ENCODE measurements at places on chromosomes 5 and 9.

- DNase-seq, result no peak
Measured at GRCh38 chr5:124438903-124439281, 307.5 kb downstream of the ZNF608 start.

- no peak for DNase-seq
Measured at GRCh38 chr9:126925876-126926275, 11.3 kb downstream of the RALGPS1 start.

DNA sequence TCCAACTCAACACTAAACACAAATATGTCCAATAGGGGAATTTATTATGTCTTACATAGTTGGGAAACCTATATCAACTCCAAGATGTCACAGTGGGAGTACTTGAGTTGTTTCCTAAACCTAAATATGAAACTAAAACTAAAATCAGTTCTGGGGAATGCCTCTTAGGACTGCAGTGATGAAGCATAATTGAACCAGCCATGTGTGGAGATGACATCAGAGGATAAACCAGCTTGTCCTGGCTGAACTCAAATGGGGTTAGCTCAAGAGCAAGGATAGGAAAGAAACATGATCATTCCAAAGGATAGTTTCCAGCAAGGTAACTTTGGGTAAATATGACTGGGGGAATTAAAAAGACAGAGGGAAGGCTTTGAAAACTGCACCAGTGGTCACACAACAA lies 88.9 kb upstream of the PLPPR1 start:
- DNase-seq, result no peak

DNA sequence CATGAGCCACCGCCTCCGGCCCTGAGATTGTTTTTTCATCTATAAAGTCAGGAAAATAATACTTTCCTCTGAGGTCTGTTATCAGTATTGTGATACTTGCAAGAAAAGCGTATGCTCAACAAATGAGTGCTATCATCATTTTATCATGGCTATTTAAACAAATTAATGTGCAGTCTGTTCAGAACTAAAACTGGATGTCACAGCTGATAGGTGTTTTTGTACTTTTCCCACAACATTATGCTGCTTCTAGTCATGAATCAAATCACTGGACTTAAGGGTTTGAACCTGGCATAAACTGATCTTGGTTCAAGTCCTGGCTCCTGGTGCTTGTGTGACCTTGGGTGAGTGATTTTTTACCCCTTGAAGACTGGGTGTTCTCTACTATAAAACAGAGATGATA lies 21.4 kb upstream of the PHF19 start:
- DNase-seq, result no peak

DNA sequence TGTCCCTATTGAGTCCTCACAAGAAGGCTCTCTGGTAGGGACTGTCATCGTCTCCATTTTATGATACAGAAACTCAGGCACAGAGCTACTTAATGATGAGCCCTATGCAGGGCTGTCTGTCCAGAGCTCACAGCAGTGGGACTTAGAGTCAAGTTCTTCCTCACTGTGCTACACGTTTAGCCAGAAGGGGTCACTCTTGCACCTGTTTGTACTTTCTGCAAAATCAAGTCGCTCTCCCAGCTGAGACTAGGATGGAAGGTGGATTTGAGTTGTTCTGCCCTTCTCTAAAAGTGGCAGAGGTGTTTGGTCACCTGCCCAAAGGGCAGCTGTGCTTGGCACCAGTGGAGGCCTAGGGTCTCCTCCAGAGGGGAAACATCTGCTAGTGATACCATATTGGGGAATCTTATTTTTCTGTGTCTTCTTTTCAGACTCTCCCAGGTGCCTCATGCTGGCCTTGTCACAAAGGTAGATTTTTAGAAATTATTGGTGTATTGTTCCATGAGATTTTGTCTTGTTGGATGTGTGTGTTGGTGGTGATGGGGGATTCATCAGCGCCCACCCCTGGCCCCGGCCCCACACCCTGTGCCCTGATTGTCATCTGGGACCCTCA lies 104.2 kb downstream of the PPARGC1B start:
- DNase-seq, result peak; percentile 17

- no peak for DNase-seq
Measured at GRCh38 chr5:116291271-116291670, 206.4 kb downstream of the COMMD10 start.

DNA sequence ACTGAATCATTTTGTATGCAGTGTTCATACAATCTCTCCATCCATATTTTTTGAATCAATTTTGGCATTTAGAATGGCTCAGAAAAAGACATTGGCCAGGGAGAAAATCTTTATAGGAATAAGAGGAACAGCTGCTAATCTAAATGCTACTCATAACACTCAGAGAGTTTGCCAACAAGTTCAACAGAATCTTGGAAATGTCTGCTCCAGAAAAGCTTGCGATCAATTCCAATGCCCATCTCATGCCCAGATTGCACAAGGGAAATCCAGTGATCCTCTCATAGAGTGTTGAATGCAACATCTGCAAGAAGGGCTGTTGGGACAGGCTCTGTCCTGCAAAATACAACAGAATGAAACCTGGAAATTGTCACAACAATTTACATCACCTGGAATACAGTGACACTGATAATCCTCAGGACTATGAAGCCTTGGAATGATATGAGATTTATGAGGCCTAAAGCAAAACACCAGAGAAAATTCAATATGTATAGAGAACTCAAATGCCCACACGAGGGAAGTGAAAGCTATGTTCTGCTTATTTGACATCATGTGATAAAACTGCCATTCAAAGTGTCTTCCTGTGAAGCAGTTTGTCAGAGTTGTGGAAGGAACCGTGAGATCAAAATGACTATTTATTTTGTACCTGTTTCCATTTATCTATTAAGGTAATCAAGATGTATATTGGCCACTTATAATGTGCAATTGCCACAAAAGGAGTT lies 190.1 kb downstream of the PARP8 start:
- DNase-seq, result no peak

DNA sequence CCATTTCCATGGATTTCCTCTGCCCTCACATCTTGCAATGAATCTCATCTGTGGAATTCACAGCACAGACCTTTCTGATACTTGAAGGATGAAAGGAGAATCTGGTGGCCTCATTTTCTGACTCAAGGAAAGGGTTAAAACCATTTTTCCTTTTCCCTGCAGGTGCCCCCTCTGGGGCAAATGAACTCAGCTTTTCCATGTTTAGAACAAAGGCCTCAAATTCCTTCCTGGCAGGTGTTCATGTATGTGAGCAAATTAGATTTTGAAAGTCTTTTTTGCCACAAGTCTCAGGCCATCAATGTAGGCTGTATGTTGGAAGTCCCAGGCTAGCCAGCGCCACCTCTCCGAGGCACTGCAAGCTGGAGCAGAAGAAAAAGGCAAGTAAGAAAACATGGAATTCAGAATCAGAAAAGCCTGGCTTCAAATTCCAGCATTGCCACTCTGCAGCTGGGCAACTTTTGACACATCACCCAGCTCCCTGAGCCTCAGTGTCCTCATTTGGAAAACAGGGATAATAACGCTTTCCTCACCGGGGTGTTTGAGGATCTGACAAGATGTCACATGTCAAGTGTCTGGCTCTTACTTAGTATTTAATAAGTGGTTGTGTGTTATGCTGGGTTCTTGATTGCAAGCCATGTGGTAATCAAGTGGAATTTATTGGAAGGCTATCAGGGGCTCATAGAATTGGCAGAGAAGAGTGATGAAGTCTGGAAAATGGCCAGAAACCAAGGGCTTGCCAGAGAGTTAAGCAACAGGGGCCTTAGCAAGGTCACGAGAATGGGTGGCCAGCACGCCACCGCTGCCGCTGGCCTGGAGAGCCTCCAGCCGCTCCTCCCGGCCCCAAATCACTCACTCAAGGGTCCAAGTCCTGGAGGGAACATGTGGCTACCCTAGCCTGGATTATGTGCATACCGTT lies 48.4 kb upstream of the SMIM23 start:
- no peak for DNase-seq

- no peak for DNase-seq
Measured at GRCh38 chr5:84197538-84197937, 187.1 kb downstream of the EDIL3 start.

DNA sequence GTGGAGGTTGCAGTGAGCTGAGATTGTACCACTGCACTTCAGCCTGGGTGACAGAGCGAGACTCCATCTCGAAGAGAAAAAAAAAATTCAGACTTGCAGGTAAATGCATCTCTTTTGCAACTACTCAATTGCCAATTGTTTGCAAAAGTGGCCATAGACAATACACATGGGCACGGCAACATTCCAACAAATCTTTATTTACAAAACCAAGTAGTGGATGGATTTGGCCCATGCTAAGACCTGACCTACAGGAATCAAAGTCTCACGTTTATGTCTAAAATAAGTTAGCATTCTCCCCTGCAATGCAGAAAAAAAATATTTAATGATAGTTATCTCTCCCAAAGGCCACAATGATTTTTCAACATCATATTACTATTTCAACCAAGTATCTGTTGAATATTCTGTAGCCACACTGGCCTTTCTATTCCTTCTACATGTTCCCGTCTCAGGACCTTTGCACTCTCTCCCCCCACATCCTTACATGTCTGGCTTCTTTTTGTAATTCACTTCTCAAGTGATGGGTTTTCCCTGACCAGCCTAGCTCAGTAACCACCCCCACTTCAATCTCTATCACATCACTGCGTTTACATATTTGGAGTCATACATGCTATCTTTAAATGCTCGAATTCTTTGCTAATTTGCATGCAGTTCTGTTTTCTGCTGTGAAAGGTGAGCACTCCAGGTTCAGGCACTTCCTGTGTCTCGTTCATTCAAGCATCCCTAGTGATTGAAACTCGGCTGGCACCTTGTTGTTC lies 54.2 kb downstream of the FNBP1 start:
- no peak for DNase-seq

DNA sequence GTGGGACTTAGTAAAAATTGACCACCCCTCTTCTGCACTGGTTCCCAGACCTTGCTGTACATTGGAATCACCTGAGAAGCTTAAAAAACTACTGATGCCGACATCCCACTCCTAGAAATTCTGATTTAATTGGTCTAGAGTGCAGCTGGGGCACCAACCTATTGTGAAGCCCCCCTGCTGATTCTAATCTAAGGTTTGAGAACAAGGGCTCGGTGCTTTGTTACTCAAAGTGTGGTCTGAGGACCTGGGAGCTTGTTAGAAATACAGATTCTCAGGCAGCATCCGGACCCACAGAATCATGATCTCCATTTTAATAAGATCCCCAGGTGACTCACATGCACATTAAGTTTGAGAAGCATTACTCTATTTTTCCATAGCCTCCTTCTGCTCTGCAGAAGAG lies 57.8 kb upstream of the LPAR1 start:
- DNase-seq, result no peak

GRCh38 chr9:70020217-70020616 lies 23.4 kb upstream of the MAMDC2 start:
- no peak for DNase-seq

GRCh38 chr9:18365651-18366050 lies 108.3 kb upstream of the ADAMTSL1 start:
- no peak for DNase-seq

- no peak for DNase-seq
Measured at GRCh38 chr9:126395439-126396212, 69.0 kb downstream of the MVB12B start.

DNA sequence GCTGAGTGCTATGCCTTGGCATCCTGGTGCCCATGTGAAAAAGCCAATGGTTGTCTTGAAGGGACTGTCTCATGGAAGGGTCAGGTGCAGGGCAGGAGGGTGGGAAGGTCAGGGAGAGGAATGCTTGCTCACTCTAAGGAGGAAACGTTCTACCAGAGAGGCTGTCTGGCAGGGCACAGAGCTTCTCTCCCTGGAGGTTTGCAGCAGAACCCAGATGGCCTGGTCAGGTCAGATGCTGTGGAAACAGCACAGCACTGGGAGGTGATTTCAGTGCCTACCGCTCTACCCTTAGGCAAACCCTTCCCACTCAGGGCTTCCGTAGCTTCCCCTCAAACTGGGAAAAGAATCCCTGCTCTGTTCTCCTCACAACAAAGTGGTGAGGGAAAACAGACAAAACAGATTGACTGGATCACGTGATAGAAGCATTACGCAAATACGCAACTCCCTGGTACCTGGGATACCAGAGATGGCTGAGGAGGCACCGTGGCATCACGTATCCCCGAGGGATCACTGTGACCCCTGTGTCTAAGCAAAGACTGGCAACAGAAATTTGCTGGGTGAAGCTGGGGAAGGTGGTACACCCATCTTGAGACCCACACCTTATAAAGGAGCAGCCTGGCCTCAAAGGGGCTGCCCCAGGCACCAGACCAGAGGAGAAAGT lies 3.9 kb upstream of the MGAT1 start:
- DNase-seq, result no peak

DNA sequence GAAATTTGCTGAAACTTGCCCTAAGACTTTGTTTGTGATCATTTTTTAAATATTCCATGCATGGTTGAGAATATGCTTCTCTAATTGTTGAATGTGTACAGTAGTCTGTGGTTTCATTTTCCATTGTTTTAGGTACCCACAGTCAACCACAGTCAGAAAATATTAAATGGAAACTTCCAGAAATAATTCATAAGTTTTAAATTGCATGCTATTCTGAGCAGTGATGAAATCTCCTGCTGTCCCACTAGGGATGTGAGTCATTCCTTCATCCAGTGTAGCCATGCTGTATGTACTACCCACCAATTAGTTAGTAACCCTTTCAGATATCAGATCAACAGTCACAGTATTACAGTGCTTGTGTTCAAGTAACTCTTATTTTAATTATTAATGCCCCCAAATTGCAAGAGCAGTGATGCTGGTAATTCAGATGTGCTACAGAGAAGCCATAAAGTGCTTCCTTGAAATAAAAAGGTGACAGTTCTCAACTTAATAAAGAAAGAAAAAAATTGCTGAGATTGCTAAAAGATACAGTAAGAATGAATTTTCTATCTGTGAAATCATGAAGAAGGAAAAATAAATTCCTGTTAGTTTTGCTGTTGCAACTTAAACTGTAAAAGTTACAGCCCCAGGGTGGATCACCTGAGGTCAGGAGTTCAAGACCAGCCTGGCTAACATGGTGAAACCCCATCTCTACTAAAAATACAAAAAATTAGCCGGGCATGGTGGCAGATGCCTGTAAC lies 79.9 kb upstream of the FBXL17 start:
- DNase-seq, result no peak

DNA sequence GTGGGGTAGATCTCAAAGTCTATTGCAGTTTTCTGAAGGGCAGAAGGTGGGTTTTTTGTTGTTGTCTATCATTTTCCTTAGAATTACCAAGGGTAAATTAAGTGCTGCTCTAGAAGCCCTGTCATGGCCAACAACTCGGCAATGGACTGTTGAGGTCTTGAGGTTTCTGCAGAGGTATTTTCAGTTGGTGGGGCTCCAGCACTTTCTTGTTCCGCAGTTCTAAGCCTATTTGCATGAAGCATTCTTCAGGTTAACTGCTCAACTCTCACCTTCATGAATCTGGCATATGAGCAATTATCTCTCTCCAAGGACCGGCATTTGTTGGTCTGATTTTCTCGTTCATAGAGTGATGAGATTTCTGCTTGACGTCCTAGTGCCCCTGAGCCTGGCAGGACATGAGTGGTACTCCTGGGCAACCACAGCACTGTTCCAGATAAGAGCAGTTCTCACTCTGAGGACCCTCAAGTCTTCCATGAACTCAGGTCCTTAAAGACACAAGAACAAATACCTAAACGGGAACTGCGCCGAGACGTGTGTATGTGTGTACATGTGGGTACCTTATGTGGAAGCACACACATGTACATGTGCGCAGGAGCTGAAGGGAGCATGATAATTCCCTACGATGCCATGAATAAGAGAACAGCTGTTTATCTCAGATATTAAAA lies 544.5 kb downstream of the CSNK1G3 start:
- DNase-seq, result no peak

- DNase-seq, result no peak
Measured at GRCh38 chr5:138980441-138980840, 105.3 kb upstream of the LRRTM2 start.

GRCh38 chr9:120505186-120505585 lies 74.8 kb downstream of the CDK5RAP2 start:
- DNase-seq, result no peak

- no peak for DNase-seq
Measured at GRCh38 chr9:105716146-105716545, 21.8 kb downstream of the TMEM38B start.
